IPS DF 19.7 (cell line): ENCODE measurements at places on chromosomes 13 and 19.
A peak's percentile ranks its signal among the peaks of the same experiment; 100 is the strongest.

DNA sequence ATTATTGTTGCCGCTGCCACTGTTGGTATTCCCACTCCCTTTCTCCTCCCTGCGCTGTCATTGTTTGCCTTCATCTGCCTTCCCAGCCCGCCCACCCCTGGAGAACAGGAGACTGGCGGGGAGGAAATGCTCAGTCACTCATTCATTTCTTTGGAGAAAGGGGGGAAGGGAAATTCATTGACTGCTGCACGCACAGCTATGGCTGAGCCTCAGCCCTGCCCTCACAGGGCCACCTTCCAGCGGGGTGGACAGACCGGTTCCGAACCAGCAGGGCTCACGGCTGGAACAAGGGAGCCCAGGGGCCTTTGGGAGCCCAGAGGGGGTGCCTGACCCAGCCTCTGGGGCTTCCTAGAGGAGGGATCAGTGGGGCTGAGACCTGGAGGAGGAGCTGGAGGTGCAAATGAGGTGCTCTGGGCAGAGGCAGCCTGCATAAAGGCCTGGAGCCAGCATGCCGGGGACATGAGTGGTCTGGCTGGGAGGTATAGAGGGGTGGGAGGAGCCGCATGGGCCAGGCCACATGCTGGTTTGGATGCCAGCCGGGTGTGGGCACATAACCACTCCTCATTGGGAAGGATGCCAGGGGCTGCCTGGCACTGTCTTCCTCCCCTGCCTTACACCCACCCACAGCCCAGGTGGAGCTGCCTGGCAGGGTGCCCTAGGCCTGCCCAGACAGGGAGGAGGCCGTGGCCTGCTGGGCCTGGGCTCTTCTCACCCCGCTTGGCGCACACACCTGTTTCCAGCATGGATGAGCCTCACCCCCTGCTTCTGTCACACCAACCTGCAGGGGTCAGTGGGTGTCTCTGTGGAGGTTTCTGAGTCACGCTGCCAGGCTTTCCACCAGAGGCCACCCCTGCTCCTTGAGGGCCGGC lies 26.8 kb downstream of the PPP5C start:
- no peak for DNase-seq

- no peak for DNase-seq
These were observed 703 bp downstream of the KLF16 start for GRCh38 chr19:1862424-1863327.

GRCh38 chr13:48040896-48041295 lies 3.4 kb downstream of the NUDT15 start:
- DNase-seq = no peak

- no peak for DNase-seq
These were observed 20.0 kb upstream of the ATP12A start for GRCh38 chr13:24660023-24660741.

- no peak for DNase-seq
These were observed 344.6 kb downstream of the DNAJC15 start for GRCh38 chr13:43368003-43368402.

DNA sequence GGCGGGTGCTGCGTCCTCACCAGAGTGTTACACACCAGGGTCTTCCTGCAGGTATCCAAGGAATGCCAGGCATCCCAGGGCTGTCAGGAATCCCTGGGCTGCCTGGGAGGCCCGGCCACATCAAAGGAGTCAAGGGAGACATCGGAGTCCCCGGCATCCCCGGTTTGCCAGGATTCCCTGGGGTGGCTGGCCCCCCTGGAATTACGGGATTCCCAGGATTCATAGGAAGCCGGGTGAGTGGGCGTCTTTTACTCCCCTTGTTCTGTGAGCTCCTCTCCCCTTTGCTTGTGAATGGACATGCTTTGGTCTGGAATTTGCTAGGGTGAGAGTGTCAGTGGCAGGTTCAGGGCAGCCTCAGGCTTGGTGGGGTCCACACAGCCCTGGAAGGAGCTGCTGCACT lies 75.9 kb downstream of the RAB20 start:
- DNase-seq = peak; percentile 76

- DNase-seq = no peak
These were observed 57.5 kb downstream of the SERP2 start for GRCh38 chr13:44431150-44431549.

DNA sequence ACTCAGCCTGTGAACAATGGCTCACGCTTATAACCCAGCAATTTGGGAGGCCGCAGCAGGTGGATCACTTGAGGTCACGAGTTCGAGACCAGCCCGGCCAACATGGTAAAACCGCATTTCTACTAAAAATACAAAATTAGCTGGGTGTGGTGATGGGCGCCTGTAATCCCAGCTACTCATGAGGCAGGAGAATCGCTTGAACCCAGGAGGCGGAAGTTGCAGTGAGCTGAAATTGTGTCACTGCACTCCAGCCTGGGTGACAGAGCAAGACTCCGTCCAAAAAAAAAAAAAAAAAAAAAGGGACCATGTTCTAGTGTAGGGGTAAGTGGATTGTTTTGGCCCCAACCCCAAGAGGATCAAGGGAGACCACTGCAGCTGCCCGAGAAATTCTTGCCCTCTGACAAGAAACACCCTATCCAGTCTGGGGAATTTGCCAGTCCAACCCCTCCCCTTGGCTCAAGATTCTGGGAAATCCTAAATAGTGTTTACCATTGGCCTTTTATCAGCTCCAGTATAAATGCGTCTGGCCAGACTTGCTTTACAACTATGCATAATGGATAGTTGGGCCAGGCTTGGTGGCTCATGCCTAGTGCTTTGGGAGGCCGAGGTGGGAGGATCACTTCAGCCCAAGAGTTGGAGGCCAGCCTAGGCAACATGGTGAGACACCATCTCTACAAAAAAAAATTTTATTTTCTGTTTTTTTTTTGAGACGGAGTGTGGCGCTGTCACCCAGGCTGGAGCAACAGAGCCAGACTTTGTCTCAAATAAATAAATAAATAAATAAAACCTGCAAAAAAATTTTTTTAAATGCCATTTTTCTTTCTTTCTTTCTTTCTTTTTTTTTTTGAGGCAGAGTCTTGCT lies 5.1 kb upstream of the DHDH start:
- no peak for DNase-seq
